ENCODE measurements at places on chromosomes 13 and 19.

- DNase-seq: peak; percentile 33
These were observed 10.1 kb downstream of the ZNF714 start for GRCh38 chr19:21092109-21092508.

GRCh38 chr13:33180122-33180804 lies 105.3 kb downstream of the STARD13 start:
- no peak for DNase-seq

- no peak for DNase-seq
These were observed 31.3 kb upstream of the EHD2 start for GRCh38 chr19:47681936-47682335.

DNA sequence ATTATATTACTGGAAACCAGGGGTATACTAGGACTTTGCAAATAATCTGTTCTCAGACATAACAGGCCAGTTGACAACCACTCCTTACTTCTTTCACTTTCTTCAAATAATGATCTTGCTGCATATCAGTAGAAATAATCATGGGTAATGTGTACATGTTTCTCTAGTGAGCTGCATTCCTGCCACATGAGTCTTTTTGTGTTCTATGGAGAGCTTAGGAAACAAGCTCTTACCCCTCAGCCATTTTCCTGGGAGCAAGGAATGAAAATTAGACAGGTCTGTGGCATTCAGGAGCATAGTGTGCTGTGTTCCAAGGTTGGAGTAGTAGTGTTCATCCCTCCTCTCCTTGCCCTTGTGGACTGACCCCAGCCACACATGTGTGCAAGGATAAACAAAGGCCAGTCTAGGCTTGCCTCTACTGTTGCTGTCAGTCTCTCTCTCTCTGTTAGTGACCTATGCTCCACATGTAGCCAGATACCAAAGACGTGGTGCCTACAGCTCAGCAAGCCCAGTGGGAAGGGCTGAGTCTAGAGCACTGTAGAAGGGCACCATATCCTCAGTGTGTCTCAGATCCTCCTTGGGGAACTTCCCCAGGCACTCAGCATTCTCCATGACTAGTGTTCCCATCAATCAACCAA lies 11.5 kb upstream of the OXGR1 start:
- DNase-seq: no peak

DNA sequence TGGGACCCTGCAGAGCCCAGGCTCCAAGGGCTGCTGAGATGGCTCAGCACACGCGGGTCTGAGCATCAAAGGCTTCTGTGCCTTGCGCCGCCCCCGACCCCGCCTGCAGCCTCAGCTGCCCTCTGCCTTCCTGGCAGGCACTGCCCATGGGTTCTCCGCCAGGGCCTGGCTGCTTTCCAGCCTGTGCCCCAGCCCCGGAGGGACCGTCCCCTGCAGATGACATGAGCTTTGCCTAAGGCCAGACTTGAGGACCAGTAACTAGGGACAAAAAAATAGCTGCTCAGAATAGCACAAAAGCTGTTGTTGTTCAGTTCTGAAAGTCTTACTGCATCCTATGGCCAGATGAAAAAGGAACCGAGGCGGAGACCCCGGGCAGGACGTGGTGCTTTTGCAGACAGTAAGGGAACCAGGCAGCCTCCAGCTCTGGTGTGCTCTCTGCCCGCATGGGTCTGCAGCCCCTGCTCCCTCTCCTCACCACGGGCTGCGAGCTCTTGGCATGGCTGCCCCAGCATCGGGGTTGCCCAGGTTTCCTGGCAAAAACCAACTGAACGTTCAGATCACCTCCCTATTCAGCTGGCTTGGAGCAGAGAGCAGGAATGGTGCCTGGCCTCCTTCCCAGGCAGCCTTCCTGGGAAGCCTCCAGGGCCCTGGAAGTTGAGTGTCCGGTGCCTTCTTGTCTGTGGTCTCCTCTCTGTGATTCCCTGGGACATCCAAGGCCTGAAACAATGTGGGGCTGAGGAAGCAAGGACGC lies 12.5 kb upstream of the CFAP97D2 start:
- DNase-seq: no peak

DNA sequence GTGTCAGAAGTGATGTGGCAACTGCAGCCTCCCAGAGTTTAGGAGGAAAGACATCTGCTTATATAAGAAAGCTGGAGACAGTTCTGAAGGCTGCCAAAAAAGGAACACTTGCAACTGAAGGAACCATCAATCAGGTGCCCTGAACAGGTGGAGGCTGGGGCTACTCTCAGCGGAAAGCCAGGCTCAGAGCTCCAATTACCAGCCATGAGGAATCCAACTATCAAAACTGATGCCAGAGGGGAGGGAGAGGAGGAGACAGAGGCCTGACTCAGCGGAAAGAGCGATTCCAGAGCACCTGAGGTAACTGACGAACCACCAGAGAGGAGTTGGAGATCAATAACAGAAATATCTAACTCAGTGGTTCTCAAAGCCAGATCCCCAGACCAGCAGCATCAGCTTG lies 24.3 kb downstream of the LEUTX start:
- DNase-seq: no peak

- no peak for DNase-seq
These were observed 2.1 kb upstream of the TEX29 start for GRCh38 chr13:111318386-111318785.

DNA sequence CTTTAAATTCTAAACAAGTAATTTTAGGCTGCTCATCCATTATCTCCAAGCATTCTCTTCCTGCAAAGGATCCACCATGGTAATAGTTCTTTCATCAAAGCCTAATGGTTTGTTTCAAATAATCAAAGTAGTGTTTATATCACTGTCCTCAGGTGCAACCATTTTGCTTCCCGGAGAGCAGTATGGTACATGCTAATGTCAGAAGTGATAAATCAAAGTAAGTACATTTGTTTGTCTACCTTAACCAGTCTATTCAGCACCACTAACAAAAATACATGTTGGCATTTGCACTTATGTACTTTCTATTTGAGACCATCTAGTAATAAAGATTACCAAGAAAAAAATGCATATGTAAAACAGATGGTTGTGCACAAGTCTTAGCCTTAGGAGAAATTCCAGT lies 37.5 kb downstream of the DACH1 start:
- no peak for DNase-seq

GRCh38 chr13:40292108-40292507 lies 374.3 kb downstream of the FOXO1 start:
- DNase-seq: no peak

DNA sequence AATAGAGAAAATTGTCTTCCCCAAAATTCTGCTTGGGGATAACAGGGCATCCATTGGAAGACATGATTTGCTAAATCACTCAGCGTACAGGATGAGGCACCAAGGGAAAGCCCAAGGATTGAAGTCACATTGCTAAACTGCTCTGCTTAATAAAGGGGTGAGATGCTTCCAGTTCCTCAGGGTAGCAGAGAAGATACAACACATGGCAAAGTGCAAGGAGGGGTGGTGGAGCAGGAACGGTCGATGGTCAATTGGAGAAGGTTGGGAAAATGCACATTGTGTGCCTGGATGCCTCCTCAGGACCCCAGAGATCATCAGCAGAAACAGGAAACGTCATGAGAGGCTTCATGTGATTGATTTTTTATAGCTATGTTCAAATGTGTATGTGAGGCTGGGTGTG lies 116.3 kb upstream of the SOX1 start:
- no peak for DNase-seq

GRCh38 chr13:112574416-112574815 lies 13.5 kb downstream of the TUBGCP3 start:
- no peak for DNase-seq

DNA sequence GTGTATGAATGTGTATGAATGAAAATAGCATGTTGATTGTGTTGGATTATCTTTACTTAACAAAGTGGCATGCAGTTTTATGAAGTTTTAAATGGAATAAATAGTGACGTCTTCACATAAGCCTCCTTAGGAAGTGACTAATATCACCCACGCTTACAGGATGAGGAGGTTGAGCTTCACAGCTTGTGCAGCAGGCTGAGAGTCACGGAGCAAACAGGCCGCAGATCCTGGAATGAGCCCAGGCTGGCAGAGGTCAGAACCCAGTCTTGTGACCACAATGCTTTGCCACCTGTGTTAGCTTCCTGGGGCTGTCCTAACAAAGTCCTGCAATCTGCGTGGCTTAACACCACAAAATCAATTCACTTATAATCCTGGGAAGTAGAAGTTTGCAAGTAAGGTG lies 20.8 kb downstream of the LAIR2 start:
- DNase-seq: no peak

- DNase-seq: no peak
These were observed 7.5 kb upstream of the WDR88 start for GRCh38 chr19:33124207-33125098.

DNA sequence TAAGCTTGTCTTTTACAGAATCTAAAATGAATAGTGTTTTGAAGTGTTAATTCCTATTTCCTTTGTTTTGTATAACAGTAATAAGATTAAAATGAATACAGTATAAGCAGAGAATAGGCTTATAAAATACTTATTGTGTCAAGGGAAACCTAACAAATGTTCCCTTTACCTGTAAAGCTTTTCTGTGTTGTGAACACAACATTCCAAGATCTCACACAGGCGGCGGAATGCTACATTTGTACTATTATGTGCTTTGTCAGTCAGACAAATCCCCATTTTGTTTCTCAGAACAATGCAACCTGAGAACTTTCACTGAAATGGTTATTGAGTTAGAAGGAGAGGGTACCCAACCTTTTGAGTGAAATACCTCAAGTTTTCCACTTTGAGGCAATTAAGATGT lies 1170.3 kb downstream of the OLFM4 start:
- no peak for DNase-seq

DNA sequence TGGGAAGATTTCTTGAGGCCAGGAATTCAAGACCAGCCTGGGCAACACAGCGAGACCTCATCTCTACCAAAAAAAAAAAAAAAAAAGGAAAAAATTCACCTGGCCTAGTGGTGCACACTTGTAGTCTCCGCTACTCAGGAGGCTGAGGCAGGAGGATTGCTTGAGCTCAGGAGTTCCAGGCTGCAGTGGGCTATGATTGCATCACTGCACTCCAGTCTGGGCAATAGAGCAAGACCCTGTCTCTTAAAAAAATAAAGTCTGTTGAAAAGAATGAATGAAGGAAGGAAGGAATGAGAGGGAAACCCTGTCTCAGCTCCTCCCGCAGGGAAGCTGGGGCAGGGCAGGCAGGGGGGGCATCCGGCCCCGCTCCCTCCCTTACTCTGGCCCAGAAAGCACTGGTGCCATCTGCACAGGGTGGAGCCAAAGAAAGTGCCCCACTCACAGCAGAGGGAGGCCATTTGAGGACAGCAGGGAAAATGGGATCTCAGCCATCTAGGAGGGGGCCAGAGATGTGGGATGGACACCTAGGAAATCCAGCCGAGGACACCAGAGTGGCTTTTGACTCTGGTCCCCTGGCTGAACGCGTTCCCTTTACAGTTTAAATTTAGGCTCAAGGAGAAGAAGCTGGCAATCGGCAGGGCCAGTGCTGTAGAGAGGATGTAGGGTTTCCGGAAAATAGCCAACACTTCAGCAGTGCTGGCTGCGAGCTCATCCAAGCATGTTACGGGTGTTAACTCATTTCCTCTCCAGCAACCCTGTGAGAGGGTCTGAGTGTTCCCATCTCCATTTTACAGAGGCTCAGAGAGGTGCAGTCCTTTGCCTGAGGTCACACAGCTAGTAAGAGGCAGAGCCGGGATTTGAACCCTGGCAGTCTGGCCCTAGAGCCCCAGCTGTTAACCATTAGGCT lies 3.6 kb upstream of the HPN start:
- DNase-seq: no peak

DNA sequence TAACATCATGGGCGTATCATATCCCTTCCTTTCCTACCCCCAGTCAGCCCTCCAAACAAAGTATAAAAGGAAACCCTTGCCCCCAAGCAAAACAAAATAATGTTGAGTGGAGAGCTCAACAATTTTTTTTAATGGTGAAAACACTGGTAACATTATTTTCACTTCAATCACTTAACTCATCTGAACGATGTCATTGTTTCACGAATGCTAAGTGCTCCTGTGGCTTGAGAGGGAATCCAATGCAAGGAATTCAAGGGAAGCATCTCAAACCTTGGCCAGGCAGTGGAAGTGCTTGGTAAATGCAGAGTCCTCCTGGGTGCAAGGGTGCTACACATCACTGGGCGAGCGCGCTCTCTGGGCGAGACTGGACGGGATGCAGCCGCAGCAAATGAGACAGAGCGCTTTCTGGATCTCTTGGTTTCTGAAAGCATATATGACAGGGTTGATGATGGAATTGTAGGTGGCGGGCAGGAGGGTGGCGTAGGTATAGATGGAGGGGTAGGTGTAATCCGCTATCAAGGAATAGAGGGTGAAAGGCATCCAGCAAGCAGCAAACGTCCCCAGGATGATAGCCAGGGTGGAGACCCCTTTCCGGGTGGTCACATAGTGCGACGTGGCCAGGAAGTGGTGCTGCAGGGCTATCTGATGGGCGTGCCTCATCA lies 2.0 kb downstream of the GPR12 start:
- no peak for DNase-seq

- no peak for DNase-seq
These were observed 1253.0 kb downstream of the PCDH17 start for GRCh38 chr13:58884353-58885209.

- no peak for DNase-seq
These were observed 7.5 kb downstream of the GPR180 start for GRCh38 chr13:94609196-94609595.

DNA sequence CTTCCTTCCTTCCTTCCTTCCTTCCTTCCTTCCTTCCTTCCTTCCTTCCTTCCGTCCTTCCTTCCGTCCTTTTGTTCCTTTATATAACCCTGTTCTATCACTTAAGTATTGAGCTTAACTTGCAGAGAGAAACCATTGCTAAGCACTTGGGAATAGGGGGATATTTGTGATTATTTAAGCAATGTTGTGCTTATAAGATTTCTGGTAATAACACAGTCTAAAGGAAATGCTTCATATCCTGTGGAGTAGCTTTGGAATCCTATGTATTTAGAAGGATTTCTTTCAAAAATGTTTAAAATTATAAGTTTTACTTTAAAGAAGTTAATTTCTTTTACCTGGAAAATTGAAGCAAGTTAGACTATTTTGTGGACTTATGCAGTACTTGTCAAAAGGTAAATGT lies 209.8 kb downstream of the PCCA start:
- DNase-seq: no peak

GRCh38 chr19:13098277-13099072 lies 4.2 kb downstream of the LYL1 start:
- DNase-seq: no peak

DNA sequence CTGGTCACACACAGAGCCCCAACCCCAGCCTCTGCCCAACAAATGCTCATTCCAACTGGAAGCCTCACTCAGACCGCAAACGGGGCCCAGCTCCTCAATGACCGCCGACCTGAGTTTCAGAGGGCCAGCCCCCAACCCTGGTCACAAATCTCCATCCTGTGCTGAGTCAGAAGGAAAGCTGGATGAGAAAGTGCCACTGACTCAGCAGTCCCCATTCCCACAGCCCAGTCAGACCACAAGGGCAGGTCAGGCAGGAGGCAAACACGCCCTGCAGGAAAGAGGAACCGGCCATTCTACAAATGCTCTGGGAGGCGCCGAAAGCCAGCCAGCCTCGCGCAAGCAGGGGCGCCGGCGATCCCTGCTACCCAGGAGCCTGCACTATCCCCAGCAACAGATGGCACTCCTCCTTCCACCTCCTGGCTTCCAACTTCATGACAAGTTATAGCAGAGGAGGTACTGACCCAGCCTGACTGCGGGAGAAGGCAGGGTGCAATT lies 14.1 kb upstream of the PRKD2 start:
- no peak for DNase-seq

Measured in HFF-Myc (cell line).